Activated CD8-positive, alpha-beta memory T cell treated with anti-CD3 and anti-CD28 coated beads for 1 hour (primary cell): ENCODE measurements at places on chromosomes 6 and 20.

DNA sequence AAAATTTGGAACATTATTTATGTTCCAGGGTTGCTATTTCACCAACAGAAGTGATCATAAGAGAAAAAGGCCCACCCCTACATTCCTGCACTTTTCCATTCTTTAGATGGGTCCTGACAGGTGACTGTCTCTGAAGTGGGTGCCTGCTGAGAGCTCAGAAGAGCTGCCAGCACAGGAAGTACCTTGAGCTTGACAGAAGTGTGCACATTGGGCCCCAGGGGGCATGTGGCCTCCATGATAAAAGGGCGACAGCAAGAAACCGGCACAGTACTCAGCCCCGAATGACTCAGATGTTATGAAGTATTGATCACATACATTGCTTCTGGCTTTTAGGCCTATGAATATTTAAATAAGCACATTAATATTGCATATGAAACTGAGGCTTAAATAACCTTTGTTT, 150.4 kb downstream of the PCSK2 start:
- DNase-seq = no peak

DNA sequence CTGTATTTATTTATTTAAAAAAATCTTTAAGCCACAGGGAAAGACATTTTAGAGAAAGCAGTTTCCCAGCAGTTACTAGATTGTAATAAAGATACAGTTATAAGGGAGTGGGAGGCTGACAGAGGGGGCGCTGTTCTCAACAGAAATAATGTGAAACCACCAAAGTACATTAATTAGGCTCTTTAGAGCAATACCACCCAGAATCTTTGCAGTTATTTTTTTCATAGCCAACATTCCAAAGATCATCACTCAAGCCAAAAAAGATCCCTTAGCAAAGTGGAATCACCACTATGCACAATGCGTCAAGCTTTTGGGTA, 331.3 kb upstream of the DEFB112 start:
- no peak for DNase-seq

DNA sequence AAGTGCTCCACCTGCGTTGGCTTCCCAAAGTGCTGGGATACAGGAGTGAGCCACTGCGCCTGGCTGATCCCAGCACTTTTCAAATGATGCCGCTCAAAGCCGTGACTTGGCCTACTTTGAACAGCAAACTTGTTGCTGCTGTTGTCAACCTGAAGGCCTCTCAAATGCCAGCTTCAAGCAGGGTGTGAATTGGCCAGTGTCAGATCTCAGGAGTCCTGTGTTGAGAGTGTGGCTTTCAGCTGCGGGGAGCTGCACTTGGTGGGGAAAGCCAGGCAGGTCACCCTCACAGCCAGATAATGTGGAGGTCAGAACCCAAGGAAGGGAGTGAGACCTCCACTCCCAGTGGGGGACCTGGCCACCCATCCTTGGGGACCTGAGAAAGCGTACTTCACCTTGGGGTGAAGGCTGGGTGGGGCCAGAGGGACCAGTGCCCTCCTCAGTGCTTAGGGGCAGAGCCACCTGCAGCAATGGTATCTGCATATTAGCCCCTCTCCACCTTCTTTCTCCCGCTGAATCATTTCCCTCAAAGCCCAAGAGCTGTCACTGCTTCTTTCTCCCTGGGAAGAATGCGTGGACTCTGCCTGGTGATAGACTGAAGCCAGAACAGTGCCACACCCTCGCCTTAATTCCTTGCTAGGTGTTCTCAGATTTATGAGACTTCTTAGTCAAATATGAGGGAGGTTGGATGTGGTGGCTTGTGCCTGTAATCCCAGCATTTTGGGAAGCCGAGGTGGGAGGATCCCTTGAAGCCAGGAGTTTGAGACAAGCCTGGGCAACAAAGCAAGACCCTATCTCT, 19.1 kb upstream of the PANK2 start:
- DNase-seq = no peak

- no peak for DNase-seq
These were observed 172.8 kb upstream of the ARG1 start for GRCh38 chr6:131400054-131400778.

- DNase-seq = no peak
These were observed 252.7 kb downstream of the TAF4 start for GRCh38 chr20:61812845-61813485.

DNA sequence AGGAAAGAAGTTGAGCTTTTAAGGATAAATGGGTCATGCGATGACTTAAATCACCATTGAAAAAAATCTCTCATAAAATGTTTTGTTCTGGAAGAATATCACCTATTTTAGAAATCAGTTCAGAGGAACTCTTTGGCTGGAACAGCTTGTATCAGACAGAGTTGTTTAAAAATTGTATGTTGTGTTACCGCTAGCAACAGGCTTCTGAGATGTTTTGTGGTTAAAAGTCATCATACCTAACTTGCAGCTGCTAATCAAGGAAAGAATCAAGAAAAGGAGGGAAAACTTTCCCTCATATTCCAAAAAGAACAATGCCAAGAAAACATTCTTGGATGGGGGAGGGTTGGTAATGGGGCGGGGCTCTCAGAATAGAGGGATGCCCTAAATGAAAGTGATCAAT, 220.7 kb upstream of the CITED2 start:
- no peak for DNase-seq

DNA sequence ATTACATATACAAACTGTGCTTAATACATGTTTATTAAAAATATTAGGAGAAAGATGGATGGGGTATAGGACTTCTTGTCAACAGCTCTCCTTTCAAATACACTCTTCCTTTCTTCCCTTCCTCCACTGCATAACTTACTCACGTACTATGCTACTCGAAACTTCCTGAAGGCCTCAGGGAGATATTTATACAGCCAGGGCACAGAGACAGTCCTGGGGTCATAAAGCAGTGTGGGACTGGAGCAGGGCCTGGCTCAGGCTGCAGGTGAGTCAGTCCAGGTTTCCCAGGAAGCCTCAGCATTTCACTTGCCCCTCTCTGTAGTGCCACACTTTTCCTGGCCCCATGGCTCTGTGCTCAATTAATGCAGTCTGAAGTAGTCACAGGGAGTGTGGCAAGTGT, 157.0 kb downstream of the UBE3D start:
- DNase-seq = no peak

DNA sequence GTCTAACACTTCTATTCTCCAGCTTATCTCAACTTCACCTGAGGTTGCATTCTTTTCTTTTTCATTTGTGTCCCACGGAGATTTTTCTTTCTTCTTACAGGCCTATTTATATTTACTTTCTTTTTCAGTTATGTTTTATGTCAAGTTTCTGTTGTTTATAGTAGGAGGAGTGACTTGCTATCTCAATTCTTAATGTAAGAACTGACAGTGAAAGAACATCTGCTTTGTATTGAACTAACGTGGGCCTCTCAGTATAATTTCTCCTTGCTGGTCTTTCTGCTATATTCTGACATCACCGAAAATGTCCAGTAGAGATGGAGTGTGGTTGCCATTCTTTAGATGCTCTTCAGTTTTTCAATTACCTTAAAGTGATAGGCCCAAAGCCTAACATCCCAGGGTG, 521.7 kb downstream of the EPM2A start:
- DNase-seq = no peak

DNA sequence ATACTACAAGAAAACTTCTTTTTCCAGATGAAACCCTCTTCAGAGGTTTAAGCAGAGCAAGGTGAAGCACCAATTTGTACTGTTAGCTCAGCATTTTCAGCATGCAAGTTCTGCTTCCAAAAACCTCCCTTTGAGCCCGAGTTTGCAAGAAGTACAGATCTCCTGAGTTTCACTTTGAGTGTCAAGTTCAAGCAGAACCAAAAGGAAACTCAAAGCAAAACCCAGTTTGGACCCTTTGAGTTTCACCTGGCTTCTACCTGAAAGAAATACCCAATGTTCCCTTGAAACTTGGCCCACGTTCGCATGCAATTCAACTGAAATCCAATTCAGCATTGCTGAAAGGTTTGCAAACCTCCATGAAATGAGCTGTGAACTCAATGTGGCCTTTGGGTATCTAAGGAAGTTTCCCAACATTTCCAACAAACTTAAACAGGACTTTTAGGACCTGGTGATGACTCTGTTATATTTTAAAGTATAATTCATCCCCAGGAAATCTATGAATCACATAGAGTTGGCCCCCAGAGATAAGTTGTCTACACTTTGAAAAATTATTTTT, 62.9 kb upstream of the HBS1L start:
- no peak for DNase-seq

- DNase-seq = no peak
These were observed 38.5 kb downstream of the TBC1D7 start for GRCh38 chr6:13289789-13290318.

- DNase-seq = no peak
These were observed 69.2 kb upstream of the PTGIS start for GRCh38 chr20:49637046-49637637.

GRCh38 chr6:35051396-35051795, 89.7 kb downstream of the TCP11 start:
- no peak for DNase-seq
